ENCODE measurements at places on chromosomes 4 and X. TPM values are rescaled to one million over a fixed set of nuclear protein-coding genes. Genes with fewer than 3 reads are reported as not detected.

DNA sequence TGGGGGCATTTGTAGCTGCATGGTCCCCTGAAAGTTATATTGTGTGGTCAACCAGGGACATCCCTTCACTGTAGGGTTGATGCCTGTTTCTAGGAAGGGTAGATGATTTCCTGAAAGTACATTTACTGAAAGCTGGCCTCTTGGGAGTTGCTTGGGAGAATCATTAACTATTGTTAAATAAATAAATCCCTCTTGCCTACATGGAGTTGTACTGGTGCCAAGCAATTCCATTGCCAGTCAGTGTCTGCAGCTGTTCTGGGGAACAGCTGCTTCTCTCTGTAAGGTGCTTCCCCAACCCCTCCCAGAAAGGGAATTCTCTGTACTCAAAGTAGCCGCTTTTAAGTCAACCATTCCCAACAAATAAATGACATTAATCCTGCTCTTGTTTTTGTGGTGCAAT, 51.1 kb downstream of the C4orf51 start:
- DNase-seq = no peak

DNA sequence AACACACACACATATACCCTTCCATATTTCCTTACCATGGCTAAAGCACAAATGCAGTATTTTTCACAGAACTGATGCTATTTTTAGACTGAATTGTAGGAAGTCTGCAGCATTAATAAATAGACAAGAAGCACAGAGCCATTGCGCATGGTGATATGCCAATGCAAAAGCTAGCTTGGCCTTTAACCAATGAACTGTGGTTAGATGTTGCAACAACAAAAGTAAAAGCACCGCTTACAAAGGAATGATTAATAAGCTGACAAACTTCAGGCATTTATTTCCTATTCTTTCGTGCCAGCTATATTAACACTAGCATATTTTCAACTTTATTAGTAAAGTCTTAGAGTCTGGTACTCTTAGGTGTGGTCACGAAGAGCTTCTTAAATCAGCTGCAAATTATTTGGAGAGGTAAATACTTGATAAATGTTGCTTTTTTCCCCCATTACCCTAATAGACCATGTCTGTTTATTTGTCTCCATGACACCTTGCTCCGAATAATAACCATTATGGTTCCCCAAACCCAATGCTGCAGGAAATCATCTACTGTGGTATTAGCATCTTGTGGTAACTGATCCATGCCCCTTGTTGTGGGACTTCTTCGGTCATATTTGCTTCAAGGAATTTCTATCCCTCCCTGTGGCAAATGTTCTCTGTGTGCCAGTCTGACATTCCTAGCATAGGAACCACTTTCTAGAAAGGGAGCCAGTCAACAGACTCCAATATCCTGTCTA, 306.1 kb upstream of the TAPT1 start:
- no peak for DNase-seq

DNA sequence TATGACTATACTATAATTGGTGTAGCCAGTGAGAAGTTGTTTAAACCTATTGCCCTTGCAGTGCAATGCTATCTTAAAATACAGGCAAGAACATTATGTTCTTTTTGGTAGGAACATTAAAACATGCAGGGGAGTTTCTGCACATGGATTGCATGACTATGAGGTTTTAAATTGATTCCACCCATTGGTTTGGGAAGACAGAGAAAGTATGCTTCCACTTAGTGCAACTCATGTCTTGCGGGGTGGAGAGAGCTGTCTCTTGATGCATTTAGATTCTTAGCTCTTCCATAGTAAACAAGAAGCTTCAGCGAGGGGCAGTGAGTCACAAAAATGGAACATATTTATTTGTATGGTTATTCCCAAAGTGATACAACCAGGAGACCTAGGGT, 39.5 kb upstream of the RASL11B start:
- DNase-seq = no peak

DNA sequence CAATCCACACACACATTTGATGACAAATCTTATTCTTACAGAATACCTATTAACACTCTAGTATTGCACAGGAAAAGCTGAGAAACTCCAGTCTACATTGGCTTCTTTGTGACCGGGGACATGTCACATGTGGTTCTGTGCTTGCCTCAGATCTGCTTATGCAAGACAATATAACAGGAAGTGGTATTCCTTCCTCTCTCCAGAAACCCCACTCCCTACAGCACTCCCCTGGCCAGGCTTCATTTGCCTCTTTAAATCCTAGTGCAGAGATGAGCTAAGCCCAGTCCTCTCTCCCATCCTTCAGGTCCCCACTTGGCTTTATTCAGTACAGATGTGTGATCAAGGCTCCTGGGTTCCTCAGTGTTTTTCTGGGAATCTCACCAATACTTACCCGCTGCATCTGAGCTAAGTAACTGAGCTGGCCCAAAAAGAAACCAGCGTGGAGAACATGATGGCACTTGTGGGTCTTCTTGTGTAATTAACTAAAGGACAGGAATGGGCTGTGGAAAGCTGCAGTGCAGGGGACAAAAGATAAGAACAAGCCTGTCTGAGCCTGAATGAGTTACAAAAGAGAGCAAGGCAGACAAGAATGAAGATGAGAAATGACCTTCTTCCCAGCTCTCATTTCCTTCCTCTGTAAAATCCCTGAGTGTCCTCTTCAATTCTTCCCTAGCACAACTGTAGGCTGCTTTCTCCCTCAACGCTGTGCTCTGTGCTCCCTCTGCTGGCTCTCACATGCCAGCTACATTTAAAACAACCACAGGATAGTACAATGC, 105.6 kb downstream of the HNRNPD start:
- peak; percentile 40 for DNase-seq

GRCh38 chrX:115339441-115340025, 50.0 kb downstream of the LUZP4 start:
- DNase-seq = no peak

Gene NXF3
- total RNA-seq = 1.3 TPM

Gene DNAAF6
- total RNA-seq = 1.2 TPM
